Heart right ventricle (tissue), 16 donors: ENCODE measurements at places on chromosomes 2 and 18. TPM values are rescaled to one million over a fixed set of nuclear protein-coding genes. Genes with fewer than 3 reads are reported as not detected.

DNA sequence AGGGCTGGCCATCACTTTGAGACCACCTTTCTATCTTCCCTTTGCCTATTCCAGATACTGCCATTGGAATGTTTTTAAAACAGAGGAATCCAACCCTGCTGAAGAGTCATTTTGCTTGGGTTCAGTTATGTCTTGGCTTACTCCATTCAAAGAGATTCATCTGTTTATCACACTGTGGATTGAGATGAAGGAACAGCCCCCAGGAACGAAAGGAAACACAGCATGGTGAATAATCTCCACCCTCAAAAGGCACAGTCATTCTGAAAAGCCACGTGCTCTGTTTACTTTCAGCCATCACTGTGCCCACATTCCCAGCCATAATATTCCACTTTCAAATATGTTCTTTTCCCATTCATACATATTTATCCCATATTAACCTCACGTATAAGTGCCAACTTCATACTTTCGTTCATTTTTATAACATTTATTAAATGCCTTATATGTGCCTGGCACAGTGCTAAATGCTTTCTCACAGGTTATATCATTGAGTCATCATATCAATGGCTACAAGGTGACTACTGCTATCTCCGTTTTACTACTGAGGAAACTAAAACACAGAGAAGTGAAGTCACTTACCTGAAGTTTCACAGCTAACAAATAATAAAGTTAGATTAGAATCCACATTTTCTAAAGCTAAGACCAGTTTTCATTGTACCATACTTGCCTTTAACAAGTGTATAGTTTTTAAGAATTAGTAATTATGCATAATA, 143.6 kb downstream of the OSR1 start:
- H3K27me3 ChIP-seq = no peaks in the 10 kb centered on the region
- no peak overlapping the region for H3K4me3 ChIP-seq
- DNase-seq = no peak
- H3K4me1 ChIP-seq = no peaks in the 10 kb centered on the region

Gene TET3
- 1.3 TPM for polyA plus RNA-seq

GRCh38 chr2:96815326-96816126, 542 bp upstream of the CNNM3 start:
- H3K4me3 ChIP-seq = peak overlapping the region; percentile 87
- no peaks in the 10 kb centered on the region for H3K27me3 ChIP-seq
- H3K36me3 ChIP-seq = peaks cover 4% of the 10 kb centered on the region
- H3K4me1 ChIP-seq = peaks cover 58% of the 10 kb centered on the region
- H3K27ac ChIP-seq = peak overlapping the region; percentile 97
- no peak for DNase-seq

Gene SOX11
- 0.33 TPM for polyA plus RNA-seq

DNA sequence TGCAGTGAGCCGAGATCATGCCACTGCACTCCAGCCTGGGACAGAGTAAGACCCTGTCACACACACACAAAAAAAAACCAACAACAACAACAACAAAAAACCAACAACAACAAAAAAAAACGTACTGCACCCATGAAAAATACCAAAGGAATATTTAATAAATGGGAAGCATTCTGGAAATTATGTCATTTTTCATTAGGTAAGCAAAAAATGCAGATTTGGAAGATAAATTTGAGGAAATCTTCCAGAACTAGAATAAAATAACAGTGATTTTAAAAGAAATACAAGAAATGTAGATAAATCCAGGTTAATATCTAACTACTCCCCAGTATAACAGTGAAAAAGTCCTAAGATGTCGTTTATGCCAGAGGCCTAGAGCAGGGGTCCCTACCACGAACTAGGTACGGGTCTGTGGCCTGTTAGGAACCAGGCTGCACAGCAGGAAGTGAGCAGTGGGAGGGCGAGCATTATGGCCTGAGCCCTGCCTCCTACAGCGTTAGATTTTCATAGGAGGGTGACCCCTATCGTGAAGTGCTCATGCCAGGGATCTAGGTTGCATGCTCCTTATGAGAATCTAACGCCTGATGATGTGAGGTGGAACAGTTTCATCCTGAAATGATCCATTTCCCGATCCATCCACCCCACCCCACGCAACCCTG, 21.5 kb downstream of the FAM161A start:
- peaks cover 7% of the 10 kb centered on the region for H3K36me3 ChIP-seq
- H3K4me1 ChIP-seq = no peaks in the 10 kb centered on the region
- no peak overlapping the region for H3K27ac ChIP-seq
- no peak for DNase-seq
- no peaks in the 10 kb centered on the region for H3K27me3 ChIP-seq
- no peak overlapping the region for H3K4me3 ChIP-seq

GRCh38 chr2:230472621-230473018, 56.6 kb downstream of the SP100 start:
- no peak for DNase-seq
- H3K36me3 ChIP-seq = peaks cover 82% of the 10 kb centered on the region
- H3K27me3 ChIP-seq = no peaks in the 10 kb centered on the region
- no peak overlapping the region for H3K27ac ChIP-seq

DNA sequence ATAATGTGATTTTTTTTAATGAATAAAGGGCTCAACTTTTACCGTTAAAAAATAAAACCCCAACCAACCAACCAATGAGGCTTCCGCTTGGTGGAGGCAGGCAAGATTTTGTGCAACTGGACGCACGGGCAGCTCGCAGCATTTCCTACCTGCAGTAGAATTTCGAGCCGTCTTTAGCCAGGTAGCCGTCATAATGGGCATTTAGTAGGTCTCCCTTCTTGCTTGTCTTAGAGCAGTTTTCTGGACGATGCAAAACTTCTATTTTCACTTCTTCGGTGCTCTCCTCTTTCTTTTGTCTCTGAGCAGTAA, 316 bp downstream of the FKBP7 start:
- no peak for DNase-seq
- no peaks in the 10 kb centered on the region for H3K27me3 ChIP-seq

- peaks cover 3% of the 10 kb centered on the region for H3K27me3 ChIP-seq
- H3K4me1 ChIP-seq = no peaks in the 10 kb centered on the region
- no peak overlapping the region for H3K27ac ChIP-seq
- no peak overlapping the region for H3K4me3 ChIP-seq
- no peaks in the 10 kb centered on the region for H3K36me3 ChIP-seq
Observed at GRCh38 chr2:164458792-164459191, 162.5 kb downstream of the GRB14 start.

DNA sequence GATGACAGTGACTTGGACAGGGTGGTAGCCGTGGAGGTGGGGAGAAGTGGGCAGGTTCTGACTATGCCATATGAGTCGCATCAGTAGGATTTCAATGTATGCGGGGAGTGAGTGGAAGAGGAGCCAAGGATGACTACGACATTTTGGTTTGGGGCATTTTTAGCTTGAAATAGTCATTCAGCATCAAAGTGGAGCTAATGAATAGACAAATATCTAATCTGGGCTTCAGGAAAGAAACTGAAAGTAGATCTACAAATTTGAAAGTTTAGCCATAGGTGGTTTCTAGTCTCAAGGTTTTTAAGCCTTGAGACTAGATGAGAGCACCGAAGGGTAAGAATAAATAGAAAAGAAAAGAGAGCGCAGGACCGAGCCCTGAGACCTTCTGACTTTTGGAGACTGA, 58.3 kb downstream of the FEZ2 start:
- peaks cover 22% of the 10 kb centered on the region for H3K4me1 ChIP-seq
- no peak for DNase-seq
- H3K27me3 ChIP-seq = no peaks in the 10 kb centered on the region
- no peak overlapping the region for H3K27ac ChIP-seq
- no peaks in the 10 kb centered on the region for H3K36me3 ChIP-seq

Gene SP110
- 5.6 TPM for polyA plus RNA-seq

- no peak overlapping the region for H3K27ac ChIP-seq
- H3K27me3 ChIP-seq = no peaks in the 10 kb centered on the region
- DNase-seq = peak; percentile 1
Observed at GRCh38 chr2:239912938-239913635, 112.1 kb downstream of the NDUFA10 start.

DNA sequence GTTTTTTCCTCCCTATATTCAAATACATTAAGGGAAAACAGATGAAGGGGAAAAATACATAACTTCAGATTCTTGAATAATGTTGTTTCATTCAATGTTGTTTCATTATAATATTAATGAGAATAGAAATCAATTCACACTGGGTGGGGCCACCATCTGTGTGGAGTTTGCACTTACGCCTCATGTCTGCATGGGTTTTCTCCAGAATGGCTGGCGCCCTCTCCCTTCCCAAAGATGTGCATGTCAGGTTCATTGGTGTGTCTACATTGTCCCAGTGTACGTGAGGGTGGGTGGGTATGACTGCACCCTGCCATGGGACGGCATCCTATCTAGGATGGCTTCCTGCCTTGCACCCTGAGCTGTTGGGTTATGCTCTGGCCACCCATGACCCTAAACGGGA, 51.7 kb downstream of the COBLL1 start:
- H3K4me1 ChIP-seq = peaks cover 45% of the 10 kb centered on the region
- no peak overlapping the region for H3K4me3 ChIP-seq
- no peak for DNase-seq
- H3K27me3 ChIP-seq = no peaks in the 10 kb centered on the region

GRCh38 chr2:221555494-221555846, 16.6 kb downstream of the EPHA4 start:
- H3K27ac ChIP-seq = no peak overlapping the region
- H3K4me3 ChIP-seq = no peak overlapping the region
- H3K27me3 ChIP-seq = no peaks in the 10 kb centered on the region
- DNase-seq = no peak
- no peaks in the 10 kb centered on the region for H3K36me3 ChIP-seq

GRCh38 chr2:219000569-219000960, 7.3 kb upstream of the CRYBA2 start:
- H3K36me3 ChIP-seq = no peaks in the 10 kb centered on the region
- no peak overlapping the region for H3K4me3 ChIP-seq
- no peak for DNase-seq
- H3K27me3 ChIP-seq = peaks cover 99% of the 10 kb centered on the region
- peaks cover 18% of the 10 kb centered on the region for H3K4me1 ChIP-seq
- H3K27ac ChIP-seq = no peak overlapping the region

DNA sequence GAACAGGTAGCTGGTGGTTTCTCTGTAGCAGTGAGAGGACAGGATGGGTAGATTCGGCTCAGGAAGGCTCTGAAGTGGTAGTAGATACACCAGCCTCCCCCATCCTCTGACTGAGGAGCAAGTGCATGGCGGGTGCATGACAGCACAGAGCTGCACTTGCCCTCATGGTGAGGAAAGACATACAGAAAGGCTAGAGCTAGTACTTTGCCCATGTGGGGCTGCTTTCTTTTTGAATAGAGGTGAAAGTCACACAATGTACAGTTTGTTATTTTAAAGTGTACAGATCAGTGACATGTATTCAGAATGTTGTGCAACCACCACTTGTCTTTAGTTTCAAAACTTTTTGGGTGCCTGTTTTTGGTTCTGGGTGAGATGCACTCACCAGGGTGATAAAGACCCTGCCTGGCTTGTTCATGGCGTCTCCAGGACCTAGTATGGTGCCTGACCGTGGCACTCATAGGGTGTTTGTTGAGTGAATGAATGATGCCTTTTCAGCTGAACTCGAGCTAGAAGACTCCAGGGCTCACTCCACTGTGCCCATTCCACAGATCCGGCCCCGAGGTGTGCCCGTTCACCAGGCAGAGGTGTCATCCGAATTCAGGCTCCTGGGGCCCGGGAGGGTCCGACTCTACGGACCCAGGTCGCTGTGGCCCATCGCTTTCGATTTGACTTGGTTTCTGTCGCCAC, 421 bp upstream of the VAMP5 start:
- H3K27me3 ChIP-seq = no peaks in the 10 kb centered on the region
- peak overlapping the region; percentile 62 for H3K27ac ChIP-seq
- DNase-seq = no peak
- H3K4me3 ChIP-seq = peak overlapping the region; percentile 81
- no peaks in the 10 kb centered on the region for H3K36me3 ChIP-seq

DNA sequence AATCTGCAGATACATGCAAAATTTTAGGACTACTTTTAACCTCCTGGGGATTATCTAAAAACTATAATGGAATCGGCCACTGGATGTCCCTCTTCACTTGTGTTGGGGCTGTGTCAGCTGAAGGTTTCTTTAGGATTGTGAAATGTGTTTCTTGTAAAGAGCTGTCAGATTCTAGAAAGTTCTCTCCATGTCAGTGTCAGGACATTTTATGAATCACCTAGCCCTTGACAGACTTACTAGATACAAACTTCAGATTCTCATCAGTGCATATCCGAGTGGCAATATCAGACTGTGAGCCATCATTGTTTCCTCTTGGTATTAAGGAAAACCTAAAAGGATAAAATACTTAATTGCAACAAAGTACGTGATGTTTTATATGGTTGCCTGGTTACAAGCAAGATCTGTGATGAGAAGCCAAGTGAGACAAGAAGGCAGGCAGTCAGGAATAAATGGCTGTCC, 107.3 kb downstream of the CPS1 start:
- no peak overlapping the region for H3K27ac ChIP-seq
- no peaks in the 10 kb centered on the region for H3K36me3 ChIP-seq
- no peaks in the 10 kb centered on the region for H3K4me1 ChIP-seq
- H3K27me3 ChIP-seq = no peaks in the 10 kb centered on the region

DNA sequence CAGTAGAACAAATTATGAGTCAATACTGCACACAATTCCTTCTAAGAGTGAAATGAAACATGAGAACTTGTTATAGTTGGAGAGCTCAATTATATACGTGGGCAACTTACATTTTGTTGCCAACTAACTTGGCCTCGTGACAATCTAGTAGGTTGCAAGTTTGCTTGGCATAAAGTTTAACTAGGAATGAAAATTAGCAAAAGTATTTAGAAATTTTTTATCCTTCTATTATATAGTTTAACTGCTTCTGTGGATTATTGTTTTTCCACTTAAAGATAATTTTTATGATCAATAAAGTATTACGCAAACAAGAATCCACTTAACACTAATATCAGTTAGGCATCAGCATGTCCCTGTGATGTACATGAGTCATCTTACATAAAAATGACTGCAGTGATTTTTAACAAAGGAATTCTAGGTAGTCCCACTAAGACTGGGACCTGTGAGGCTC, 41.1 kb downstream of the FAM124B start:
- H3K4me3 ChIP-seq = no peak overlapping the region
- no peak overlapping the region for H3K27ac ChIP-seq
- DNase-seq = no peak
- no peaks in the 10 kb centered on the region for H3K27me3 ChIP-seq

GRCh38 chr2:10002109-10002508, 41.2 kb upstream of the KLF11 start:
- no peak overlapping the region for H3K27ac ChIP-seq
- no peak overlapping the region for H3K4me3 ChIP-seq
- no peaks in the 10 kb centered on the region for H3K36me3 ChIP-seq
- peaks cover 9% of the 10 kb centered on the region for H3K4me1 ChIP-seq
- H3K27me3 ChIP-seq = no peaks in the 10 kb centered on the region

DNA sequence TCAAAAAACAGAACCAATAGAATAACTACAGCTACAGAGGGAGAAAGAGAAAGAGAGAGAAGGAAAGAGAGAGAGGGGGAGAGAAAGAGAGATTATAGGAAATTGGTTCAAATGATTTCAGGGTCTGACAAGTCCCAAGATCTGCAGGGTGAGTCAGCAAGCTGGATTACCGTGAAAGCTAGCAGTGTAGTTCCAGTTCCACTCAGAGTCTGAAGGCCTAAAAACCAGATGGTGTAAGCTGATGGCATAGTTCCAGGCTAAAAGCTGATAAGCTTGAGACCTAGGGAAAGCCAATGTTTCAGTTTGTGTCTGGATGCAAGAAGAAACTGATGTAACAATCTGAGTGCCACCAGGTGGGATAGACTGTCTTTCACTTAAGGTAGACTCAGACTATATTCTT, 397.7 kb downstream of the TRIB2 start:
- no peak for DNase-seq
- no peaks in the 10 kb centered on the region for H3K4me1 ChIP-seq
- no peak overlapping the region for H3K27ac ChIP-seq
- H3K36me3 ChIP-seq = no peaks in the 10 kb centered on the region
- no peaks in the 10 kb centered on the region for H3K27me3 ChIP-seq

- peak overlapping the region; percentile 80 for H3K4me3 ChIP-seq
- H3K4me1 ChIP-seq = peaks cover 14% of the 10 kb centered on the region
- no peak for DNase-seq
- no peaks in the 10 kb centered on the region for H3K27me3 ChIP-seq
- H3K36me3 ChIP-seq = no peaks in the 10 kb centered on the region
Observed at GRCh38 chr2:233354971-233355574, 779 bp downstream of the DGKD start.
